ENCODE measurements at places on chromosomes 16 and 17.

GRCh38 chr17:65604070-65604469, 42.6 kb upstream of the AXIN2 start:
- DNase-seq, result no peak

GRCh38 chr16:51180719-51181502, 29.8 kb upstream of the SALL1 start:
- DNase-seq, result no peak

DNA sequence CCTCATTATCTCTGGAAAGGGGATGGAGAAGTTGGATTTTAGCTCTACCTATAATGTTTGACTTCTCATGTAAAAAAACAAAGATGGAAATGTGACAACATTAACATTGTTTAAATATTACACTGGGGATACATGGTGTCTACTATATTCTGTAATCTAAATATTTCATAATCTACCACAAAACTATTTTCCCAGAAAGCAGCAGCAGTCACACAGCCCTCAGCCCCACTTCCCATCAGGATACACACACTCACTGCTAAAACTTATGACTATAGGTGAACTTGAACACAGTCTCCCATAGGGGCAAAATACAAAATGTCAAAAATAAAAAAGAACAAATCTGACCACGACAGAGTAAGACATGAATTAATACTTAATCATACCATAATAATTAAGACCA, 95.7 kb downstream of the KANSL1 start:
- DNase-seq, result no peak

DNA sequence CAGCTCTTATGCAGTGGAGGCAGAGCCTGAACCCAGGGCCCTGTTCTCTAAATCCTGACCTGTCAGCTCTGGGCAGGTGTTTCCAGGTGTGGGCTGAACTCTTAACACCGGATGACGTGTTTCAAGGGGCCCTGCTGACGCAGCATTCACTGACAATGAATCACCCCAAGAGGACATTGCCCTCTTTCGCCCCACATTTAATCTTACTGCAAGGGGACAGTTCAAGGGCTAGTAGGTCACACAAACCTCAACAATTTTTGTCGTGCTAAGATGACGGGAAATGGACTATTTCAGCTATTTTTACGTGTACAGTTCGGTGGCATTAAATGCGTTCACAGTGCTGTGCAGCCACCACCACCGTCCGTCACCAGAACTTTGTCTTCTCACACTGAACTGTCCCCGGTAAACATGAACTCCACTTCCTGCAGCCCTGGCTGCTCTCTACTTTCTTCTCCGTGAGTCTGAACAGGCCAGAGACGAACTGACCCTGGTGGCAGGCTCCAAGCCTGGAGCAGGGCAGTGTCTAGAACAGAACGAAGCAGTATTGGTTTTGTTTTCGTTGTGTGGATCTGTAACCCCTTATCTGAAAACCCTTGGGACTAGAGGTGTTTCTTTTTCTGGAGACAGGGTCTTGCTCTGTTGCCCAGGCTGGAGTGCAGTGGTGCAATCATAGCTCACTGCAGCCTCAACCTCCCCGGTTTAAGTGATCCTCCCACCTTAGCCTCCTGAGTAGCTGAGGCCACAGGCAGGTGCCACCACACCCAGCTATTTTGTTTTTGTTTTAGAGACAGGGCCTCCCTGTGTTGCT, 88.4 kb upstream of the CIBAR2 start:
- DNase-seq, result no peak

DNA sequence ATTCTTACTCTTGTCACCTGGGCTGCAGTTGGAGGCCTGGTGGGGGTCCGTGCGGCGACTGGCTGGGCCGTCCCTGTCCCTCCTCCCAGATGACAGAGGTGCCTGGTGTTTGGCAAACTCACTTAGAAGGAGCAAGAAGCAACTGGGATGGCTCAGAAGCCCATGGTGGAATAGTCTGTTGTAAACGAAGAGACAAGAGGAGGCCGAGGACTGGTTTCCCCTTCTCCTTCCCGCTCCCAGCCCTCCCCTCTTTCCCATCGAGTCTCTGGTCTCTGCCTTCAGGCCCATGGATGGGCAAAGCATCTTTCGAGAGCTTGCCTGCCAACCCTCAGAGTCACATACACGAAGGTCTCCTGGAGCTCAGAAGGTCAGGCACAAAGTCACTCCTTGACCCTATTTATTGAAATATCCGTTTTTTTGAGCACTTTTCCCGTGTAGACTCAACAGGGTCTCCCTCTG, 364.4 kb downstream of the SEC14L1 start:
- no peak for DNase-seq

GRCh38 chr17:57295526-57296023, 39.3 kb downstream of the MSI2 start:
- no peak for DNase-seq

DNA sequence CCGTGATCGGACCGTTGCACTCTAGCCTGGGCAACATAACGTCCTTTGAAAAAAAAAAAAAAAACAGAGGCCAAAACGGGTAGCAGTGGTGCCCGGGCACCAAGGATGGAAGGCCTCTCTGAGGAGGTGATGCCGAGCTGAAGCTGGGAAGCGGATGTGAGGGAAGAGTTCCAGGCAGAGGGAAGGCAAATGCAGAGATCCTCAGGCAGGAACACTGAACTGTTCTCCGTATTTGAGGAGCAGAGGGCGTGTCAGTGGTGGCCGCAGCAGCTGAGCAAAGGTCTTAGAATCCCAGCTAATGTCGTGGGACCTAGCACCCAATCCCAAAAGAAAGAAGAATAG, 656 bp upstream of the KCTD13 start:
- peak; percentile 37 for DNase-seq

DNA sequence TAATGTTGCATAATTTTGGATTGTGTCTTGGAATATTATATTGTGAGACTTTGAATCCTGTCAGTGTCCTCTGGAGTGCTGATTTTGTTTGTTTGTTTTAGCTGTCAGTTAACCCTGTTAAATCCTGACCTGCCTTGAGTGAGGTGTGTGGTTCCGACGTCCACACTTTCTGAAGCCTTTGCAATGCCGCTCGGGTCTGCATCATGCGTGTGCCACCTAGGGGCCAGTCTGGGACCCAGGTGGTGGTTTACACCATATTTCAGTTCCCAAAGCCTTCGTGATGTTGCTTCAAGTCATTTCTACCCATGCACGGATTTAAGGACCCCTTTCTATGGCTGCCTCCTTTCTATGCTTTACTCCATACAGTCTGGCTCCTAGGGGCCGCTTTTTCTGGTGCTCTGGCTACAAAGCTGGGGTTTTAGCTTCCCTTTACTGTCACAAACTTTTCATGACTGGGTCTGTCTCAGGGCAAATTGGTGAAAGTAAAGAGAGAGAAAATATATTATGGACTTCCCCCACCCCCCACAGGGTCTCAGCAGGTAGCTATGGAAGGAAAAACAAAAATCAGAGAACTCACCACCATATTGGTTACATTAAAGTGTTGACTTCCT, 11.4 kb upstream of the OR4D1 start:
- peak; percentile 60 for DNase-seq

GRCh38 chr16:10976634-10977033, 32.3 kb downstream of the CLEC16A start:
- DNase-seq, result no peak
